NCI-H1417 (cell line): ENCODE measurements at places on chromosomes 12 and 14.
A peak's percentile ranks its signal among the peaks of the same experiment; 100 is the strongest.

GRCh38 chr14:33362934-33363333 lies 424.3 kb downstream of the NPAS3 start:
- no peak for DNase-seq

DNA sequence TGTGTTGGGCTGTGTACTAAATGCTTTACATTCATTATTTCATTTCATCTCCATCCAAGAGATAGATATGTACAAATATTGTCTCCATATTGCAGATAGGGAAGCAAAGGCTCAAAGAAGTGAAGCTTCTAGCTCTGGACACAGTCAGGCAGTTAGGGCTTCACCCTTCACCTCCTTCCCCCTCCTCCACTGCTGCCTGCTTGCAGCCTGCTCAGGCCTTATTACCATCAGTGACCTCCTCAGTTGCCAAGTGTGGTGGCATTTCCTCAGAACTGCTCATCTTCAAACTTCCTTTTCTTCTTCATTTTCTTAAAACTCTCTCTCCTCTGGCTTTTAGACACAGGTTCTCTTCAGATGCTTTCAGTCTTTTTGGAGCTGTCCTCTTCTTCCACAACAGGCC lies 4.7 kb upstream of the GPATCH2L start:
- no peak for DNase-seq

- DNase-seq: no peak
Measured at GRCh38 chr14:54781961-54782750, 120.5 kb downstream of the GCH1 start.

GRCh38 chr12:11958221-11959091 lies 112.3 kb upstream of the BCL2L14 start:
- no peak for DNase-seq

DNA sequence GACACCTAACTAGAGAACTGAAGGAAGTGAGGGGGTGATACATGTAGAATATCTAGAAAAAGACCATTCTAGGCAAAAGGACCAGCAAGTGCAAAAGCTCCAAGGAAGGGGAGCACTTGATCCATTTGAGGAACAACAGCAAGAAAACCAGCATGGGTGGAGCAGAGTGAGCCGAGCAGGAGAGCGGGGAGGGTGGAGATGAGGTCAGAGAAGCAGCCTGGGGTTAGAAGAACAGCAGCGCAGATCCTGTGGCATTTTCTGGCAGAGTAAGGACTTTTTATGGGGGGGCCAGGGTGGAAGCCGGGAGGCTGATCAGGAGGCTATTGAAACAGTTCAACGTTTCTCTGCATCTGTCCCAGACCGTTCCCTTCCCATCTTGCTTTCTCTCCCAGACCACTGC lies 24.5 kb upstream of the TMCC3 start:
- DNase-seq: no peak

DNA sequence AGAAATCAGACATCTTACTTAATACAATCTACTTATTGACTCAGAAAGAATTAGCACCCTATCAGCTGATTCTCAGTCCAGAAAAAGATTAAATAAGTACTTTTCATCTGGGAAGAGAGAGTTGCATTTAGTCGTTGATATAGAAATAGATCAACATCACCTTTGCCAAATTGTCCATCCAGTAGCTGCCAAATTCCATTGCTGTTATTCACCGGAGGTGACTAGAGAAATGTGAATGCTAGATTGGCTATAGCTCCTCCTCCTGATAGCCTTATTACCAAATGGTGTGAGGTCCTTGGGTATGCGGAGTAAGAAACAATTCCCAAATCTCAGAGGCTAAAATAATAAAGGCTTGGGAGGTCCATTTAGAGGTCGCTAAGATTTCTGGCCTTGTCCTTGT lies 723.3 kb upstream of the FLRT2 start:
- DNase-seq: no peak

DNA sequence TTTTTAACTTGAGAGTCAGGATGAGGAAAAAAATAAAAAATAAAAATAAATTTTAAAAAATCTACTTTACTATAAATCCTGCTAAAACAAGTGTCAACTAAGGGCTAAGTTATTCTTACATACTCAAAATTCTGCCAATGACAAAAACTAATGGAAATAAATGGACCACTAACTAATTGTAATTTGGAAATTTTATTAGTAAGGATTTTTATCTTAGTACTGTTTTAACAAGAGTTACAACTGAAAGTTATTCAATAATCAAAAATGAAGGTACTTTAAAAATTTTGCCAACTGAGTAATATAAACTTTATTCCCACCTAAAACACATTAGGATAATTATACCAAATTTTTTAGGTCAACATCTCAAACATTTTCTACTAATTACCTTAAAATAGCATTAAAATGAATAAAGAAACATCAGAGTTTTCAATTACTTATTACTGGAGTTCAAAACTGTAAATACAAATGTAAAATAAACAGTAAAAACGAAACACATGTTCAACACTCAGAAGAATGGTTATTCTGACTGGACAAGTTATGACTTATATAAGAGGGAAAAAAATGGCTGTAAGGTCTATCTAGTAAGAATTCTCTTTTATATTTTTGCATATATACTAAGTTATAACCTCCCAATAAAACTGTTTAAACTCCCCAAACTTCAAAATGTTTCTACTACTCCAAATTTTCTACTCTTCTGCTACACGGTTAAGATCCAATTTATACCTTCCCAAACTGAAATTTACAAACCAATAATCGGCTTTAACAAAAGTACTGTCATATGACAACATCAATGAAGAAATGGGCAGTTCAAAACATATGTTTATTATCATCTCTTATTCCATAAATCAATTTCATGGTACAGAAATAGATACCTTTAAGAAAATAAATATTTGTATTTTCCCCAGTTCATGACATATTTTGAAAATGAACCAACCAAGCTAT lies 2.7 kb downstream of the HECTD1 start:
- no peak for DNase-seq

DNA sequence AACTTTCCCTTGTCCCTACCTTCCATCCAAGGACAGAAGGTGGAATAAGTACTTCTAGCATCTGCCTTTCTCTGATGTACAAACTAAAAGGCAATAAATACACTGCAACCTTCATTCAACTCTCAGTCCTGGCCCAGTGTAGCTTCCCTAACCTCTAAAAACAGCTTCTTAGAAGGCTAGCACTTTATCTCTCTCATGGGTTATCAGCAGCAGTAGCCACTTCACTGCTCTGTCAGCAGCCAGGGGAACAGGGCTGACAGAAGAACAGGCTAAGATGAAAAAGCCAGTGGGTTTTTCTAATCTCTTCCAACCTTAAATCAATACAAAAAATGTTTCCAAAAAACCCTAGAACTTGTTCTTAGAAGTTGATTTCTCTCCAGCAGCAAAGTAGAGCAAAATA lies 13.2 kb downstream of the BAZ2A start:
- DNase-seq: no peak

- peak; percentile 72 for DNase-seq
Measured at GRCh38 chr12:119989361-119989730, 310 bp downstream of the BICDL1 start.

DNA sequence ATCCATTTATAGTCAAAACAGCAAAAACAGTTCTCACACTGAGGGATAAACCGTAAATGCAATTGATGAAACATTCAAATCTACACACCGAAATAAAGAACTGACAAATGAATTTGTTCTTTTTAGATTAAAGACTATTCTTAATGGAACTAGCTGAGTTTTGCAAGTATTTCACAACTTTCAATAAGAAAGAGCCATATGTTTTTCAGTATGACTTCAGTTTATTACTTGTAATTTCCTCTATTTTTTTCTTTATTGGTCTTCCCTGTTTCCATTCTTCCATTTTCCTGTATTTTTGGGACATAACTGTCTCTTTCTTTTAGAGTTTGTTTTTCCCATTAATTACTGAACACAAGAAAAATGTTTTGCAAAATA lies 4.3 kb downstream of the BCAT1 start:
- DNase-seq: no peak

GRCh38 chr14:52776816-52777215 lies 14.6 kb downstream of the GNPNAT1 start:
- no peak for DNase-seq

- no peak for DNase-seq
Measured at GRCh38 chr12:66352197-66352596, 49.9 kb downstream of the HELB start.

- no peak for DNase-seq
Measured at GRCh38 chr14:80278293-80279023, 67.2 kb upstream of the DIO2 start.

DNA sequence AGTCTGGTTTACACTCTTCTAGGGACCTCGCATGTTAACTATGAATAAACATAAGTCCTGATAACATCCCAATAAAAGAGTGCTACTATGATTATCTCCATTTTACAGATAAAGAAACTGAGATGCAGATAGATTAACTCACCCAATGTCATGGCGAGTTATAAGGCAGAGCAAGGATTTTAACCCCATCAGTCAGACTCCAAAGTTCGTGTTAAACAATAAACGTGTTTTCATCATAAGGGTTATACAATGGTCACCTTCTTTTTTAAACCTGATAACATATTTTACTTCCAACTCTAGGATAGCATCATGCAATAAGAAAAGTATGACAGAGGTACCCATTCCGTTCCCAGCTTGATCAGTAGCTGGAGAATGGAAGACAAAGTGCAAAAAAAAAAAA lies 1.2 kb downstream of the AREL1 start:
- DNase-seq: no peak

- no peak for DNase-seq
Measured at GRCh38 chr12:102691773-102692555, 211.6 kb upstream of the IGF1 start.

DNA sequence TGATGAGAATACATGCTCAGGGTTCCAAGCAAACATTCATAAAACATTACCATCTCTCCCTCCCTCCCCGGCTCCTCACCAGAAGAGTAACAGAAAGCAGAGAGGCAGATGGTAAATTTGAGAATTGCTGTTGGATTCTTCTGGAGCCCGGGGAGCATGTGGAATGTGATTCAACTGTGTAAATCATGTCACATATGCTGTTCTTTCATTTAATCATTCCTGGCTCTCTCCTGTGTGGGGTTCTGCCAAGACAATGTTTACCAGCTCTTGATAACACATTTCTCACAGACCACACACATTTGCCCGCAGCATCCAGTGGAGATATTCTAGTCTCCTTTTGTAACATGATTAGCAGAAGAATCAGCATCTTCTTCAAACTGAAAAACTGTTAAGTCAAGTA lies 23.4 kb upstream of the NR2C1 start:
- no peak for DNase-seq
